Pancreas (tissue), 10 donors: ENCODE measurements at places on chromosomes 7 and 10. TPM values are rescaled to one million over a fixed set of nuclear protein-coding genes. Genes with fewer than 3 reads are reported as not detected.

The ZRANB1 gene
- 6.9 TPM for total RNA-seq

The CHRM2 gene
- total RNA-seq, result 0.03 TPM

DNA sequence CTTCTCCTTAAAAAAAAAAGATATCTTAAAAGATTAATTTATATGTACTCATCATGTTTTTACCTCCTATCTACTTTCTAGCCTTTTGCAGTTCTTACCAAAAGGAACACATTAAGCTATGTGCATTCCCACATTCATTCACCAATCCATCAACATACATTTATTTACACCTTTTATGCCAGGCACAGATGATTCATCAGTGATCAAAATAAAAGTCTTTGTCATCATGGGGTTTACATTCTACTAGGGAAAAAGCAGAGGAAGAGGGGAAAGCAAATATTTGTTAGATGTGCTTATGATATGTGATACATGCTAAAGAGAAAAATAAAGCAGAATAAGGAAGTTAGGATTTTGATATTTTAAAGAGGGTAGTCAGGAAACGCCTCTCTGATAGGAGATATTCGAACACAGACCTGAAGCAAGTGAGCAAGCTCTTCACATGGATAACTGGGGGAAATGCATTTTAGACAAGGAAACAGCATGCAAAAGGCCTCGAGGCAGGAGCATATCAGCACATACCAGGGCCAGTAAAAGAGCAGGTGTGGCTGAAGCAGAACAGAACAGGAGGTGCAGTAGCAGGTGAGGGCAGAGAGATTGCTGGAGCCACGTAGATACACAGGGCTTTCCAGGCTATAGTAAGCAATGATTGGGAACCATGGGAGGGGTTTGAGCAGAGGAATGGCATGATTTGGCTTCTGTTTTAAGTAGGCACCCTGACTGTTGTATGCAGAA lies 67.4 kb downstream of the REEP3 start:
- no peaks in the 10 kb centered on the region for H3K4me1 ChIP-seq
- H3K27me3 ChIP-seq, result no peaks in the 10 kb centered on the region
- H3K27ac ChIP-seq, result no peak overlapping the region
- H3K36me3 ChIP-seq, result no peaks in the 10 kb centered on the region
- H3K4me3 ChIP-seq, result no peak overlapping the region
- no peak for DNase-seq

The SPDYE11 gene
- not detected for total RNA-seq

DNA sequence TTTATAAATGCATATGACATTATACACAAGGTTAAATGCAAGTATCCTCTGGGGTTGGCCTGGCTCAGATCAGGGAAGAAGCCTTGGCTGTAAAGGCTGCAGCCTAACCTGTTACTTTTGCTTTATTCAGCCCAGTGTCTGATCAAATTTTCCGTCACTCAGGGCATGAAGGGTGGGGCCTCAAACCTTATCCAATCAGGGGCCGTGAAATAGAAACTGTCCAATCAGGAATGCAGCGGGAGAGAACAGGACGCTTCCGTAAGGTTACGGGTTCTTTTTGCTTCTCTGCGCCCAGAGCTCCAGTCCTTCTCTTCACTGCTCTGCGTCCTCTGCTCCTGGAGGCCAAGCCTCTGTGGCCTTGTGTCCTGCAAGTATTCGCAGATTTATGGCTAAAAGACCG lies at the start of gene ZNF716:
Gene ZNF716, plus strand, starts transcription at position 274 of the 400 bp plus-strand sequence. Its CDS starts 112 bp downstream, at position 386.
- no peaks in the 10 kb centered on the region for H3K36me3 ChIP-seq
- H3K27ac ChIP-seq, result no peak within 1 kb of the TSS
- no peaks in the 10 kb centered on the region for H3K27me3 ChIP-seq
- no peaks in the 10 kb centered on the region for H3K4me1 ChIP-seq
- H3K4me3 ChIP-seq, result no peak within 1 kb of the TSS
- DNase-seq, result no peak

The GPR37 gene
- total RNA-seq, result 3.9 TPM

GRCh38 chr10:83932245-83932644 lies 207.1 kb upstream of the GHITM start:
- H3K4me1 ChIP-seq, result peaks cover 5% of the 10 kb centered on the region
- H3K4me3 ChIP-seq, result no peak overlapping the region
- no peaks in the 10 kb centered on the region for H3K27me3 ChIP-seq
- no peak for DNase-seq
- no peaks in the 10 kb centered on the region for H3K36me3 ChIP-seq

The LRRC18 gene
- not detected for total RNA-seq

GRCh38 chr10:80504158-80504811 lies 33.4 kb upstream of the SH2D4B start:
- no peak for DNase-seq
- H3K4me1 ChIP-seq, result peaks cover 19% of the 10 kb centered on the region
- H3K27me3 ChIP-seq, result no peaks in the 10 kb centered on the region
- H3K36me3 ChIP-seq, result no peaks in the 10 kb centered on the region

- no peaks in the 10 kb centered on the region for H3K4me1 ChIP-seq
- H3K4me3 ChIP-seq, result no peak overlapping the region
- H3K27ac ChIP-seq, result no peak overlapping the region
- H3K36me3 ChIP-seq, result no peaks in the 10 kb centered on the region
- no peaks in the 10 kb centered on the region for H3K27me3 ChIP-seq
Observed at GRCh38 chr7:46948716-46949115, 633.2 kb downstream of the TNS3 start.

GRCh38 chr10:125123476-125124114 lies 36.8 kb downstream of the CTBP2 start:
- H3K4me1 ChIP-seq, result peaks cover 57% of the 10 kb centered on the region
- H3K27ac ChIP-seq, result peak overlapping the region; percentile 88
- no peak overlapping the region for H3K4me3 ChIP-seq
- no peaks in the 10 kb centered on the region for H3K36me3 ChIP-seq
- H3K27me3 ChIP-seq, result no peaks in the 10 kb centered on the region

The MORN4 gene
- total RNA-seq, result 3.3 TPM

- H3K4me3 ChIP-seq, result no peak overlapping the region
- H3K27me3 ChIP-seq, result no peaks in the 10 kb centered on the region
- H3K27ac ChIP-seq, result no peak overlapping the region
- H3K36me3 ChIP-seq, result peaks cover 16% of the 10 kb centered on the region
- no peak for DNase-seq
Observed at GRCh38 chr10:73444457-73444856, 11.1 kb upstream of the MSS51 start.

- no peaks in the 10 kb centered on the region for H3K4me1 ChIP-seq
- H3K36me3 ChIP-seq, result no peaks in the 10 kb centered on the region
- DNase-seq, result no peak
Observed at GRCh38 chr10:121698336-121698735, 100.1 kb upstream of the FGFR2 start.

- H3K27me3 ChIP-seq, result no peaks in the 10 kb centered on the region
- H3K27ac ChIP-seq, result no peak overlapping the region
- peaks cover 10% of the 10 kb centered on the region for H3K4me1 ChIP-seq
- no peak for DNase-seq
- H3K4me3 ChIP-seq, result no peak overlapping the region
Observed at GRCh38 chr7:103605640-103606039, 159.6 kb upstream of the SLC26A5 start.

The CISD1 gene
- total RNA-seq, result 10.5 TPM

GRCh38 chr7:2862831-2863361 lies 18.8 kb upstream of the GNA12 start:
- no peaks in the 10 kb centered on the region for H3K4me1 ChIP-seq
- no peaks in the 10 kb centered on the region for H3K36me3 ChIP-seq
- no peaks in the 10 kb centered on the region for H3K27me3 ChIP-seq
- no peak for DNase-seq
- peak overlapping the region; percentile 73 for H3K27ac ChIP-seq
- no peak overlapping the region for H3K4me3 ChIP-seq

- DNase-seq, result no peak
- no peaks in the 10 kb centered on the region for H3K4me1 ChIP-seq
- no peaks in the 10 kb centered on the region for H3K27me3 ChIP-seq
- H3K4me3 ChIP-seq, result no peak overlapping the region
- H3K27ac ChIP-seq, result no peak overlapping the region
Observed at GRCh38 chr7:145831616-145832206, 284.9 kb upstream of the CNTNAP2 start.

DNA sequence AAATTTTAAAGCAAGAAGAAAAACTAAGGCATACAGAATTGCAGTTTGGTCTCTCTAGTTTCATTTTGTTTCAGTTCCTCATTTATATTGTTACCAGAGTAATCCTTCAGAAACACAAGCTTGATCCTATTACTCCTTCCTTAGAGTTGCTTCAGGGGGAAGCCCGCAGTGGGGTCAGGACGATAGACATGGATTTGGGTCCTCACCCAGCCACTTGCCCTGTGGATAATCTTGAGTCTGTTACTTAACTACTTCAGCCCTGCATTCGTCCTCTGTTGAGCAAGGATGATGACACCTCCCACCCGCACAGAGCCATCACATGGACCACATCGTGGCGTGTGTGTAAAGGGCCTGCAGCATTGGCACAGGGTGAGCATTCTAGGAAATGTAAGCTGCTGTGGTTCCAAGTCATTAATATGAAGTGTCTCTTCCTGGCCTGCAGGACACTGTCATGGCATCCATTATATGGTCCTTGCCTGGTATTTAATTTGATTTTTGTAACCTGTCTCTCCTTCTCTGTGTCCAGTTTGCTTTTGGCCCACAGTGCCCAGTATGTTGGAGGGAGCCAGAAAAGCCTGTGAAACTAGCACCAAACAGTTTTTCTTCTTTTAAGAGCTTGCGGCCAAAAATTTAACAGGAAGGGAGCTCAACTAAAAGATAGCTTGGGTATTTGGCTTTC lies 111.2 kb downstream of the EEPD1 start:
- H3K4me3 ChIP-seq, result no peak overlapping the region
- H3K27ac ChIP-seq, result no peak overlapping the region
- no peak for DNase-seq
- no peaks in the 10 kb centered on the region for H3K36me3 ChIP-seq
- H3K4me1 ChIP-seq, result no peaks in the 10 kb centered on the region

DNA sequence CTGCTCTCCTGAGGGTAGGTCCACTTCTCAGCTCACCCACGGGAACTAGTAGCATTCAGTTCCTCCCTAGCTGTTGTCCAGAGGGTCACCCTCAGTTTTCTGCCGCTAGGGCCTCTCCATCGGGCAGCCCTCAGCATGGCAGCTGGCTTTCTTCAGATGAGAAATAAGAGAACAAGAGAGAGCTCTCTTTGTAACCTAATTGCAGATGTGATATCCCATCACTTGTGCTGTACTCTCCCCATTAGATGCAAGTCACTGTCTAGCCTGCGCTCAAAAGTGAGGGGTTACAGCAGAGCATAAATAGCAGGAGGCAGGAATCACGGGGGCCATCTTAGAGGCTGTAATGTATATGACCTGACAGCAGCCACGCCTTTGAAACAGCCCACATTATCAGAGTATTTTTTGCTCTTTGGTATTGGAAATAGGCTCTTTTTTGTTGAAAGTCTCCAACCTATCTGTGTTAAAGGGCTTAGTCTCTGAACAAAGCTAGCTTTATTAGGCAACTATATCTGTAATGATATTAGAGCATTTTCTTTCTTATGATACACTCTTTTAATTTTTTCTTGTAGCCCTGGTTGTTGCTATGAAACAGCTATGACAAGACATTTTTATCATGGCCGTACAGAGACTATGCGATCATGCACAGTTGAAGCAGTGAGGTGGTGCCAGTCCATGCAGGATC lies 45.7 kb downstream of the CROT start:
- no peak overlapping the region for H3K4me3 ChIP-seq
- no peaks in the 10 kb centered on the region for H3K36me3 ChIP-seq
- no peak for DNase-seq

The PAXIP1 gene
- total RNA-seq, result 5.0 TPM

The SFXN4 gene
- 19.7 TPM for total RNA-seq

The TMED4 gene
- 38.2 TPM for total RNA-seq

DNA sequence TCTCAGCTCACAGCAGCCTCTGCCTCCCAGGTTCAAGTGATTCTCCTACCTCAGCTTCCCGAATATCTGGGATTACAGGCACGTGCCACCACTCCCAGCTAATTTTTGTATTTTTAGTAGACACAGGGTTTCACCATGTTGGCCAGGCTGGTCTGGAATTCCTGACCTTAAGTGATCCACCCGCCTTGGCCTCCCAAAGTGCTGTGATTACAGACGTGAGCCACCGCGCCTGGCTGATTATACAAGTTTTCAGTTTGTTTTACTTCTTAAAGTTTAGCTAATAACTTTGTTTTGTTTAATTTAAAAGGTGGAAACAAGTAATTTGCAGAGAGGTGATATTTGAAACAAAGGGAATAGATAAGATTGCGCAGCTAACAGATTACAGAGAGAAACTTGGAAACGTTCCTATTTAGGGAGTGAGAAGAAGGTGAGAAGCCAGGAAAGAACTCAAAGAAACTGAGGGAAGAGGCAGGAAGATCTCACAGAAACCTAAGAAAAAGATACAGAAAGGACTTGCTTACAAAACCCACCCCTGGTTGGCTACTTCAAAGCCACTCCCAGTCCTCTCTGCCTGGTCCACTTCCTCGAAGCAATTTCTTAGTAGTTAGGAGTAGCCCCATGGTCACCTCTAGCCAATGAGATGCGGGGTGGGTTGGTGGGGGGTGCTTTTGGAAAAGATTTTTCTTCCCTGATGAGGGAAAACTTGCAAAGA lies 15.0 kb upstream of the PDLIM1 start:
- no peak overlapping the region for H3K4me3 ChIP-seq
- no peak overlapping the region for H3K27ac ChIP-seq
- DNase-seq, result no peak

DNA sequence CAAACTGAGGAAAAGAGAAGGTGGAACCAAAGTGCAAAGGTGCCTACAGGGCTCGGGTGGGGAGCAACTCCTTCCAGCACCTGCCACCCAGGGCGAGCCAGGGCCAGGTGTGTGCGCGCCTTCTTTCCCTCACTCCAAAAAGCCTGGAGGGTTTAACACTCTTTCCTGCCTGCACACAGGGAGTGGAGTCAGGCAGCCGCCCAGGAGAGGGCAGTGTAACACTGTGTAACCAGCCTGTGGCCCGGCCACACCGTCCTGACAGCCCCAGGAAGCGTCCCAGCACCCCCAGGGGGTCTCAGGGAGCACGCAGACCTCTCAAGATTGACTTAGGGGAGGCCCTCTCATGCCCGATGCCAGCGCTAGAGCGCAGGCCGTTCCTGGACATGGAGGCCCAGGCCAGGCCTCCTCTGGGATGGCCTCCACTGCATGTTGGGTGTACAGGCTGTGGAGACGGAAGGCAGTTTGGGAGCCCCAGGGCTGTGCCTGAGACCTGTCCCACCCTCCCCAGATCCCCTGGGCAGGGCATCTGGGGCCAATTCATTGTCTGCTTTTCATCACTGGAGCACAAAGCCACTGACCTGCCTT lies 13.4 kb downstream of the BRI3 start:
- no peaks in the 10 kb centered on the region for H3K27me3 ChIP-seq
- H3K4me1 ChIP-seq, result no peaks in the 10 kb centered on the region
- peak; percentile 84 for DNase-seq

DNA sequence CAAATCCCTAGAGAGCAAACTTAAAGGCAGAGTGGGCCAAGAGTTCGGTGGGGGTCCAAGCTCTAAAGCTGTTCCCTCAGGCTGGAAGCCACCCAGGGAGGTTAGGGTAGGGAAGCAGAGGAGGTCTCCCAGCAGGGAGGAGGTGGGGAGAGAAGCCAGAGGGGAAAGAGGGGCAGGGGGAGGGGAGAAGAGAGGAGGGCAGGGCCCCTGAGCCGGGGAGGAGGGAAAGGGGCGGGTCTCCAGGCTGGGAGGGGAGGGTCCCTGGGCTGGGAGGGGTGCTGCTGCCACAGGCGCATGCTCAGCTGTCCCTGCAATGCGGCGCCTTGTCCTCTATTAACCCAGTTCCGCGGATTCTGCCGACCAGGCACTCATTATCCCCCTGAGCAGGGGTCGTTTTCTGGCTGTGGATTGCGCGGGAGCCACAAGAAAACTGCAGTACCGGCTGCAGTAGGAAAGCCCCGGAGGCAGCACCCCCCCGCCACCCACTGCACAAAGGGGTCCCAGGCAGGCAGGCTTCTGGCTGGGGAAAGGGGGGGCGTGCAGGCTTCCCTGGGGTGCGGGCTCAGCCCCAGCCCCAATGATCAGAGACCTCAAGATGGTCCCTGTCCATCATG lies 49.3 kb downstream of the CAMK2B start:
- H3K4me1 ChIP-seq, result no peaks in the 10 kb centered on the region
- no peak overlapping the region for H3K27ac ChIP-seq
- H3K4me3 ChIP-seq, result no peak overlapping the region
- DNase-seq, result peak; percentile 46
- H3K36me3 ChIP-seq, result no peaks in the 10 kb centered on the region
- no peaks in the 10 kb centered on the region for H3K27me3 ChIP-seq

The TDRD1 gene
- 0.51 TPM for total RNA-seq
